Psoas muscle (tissue), 8 donors: ENCODE measurements at places on chromosomes 7 and 10. TPM values are rescaled to one million over a fixed set of nuclear protein-coding genes. Genes with fewer than 3 reads are reported as not detected.

GRCh38 chr7:43244232-43244631 lies 131.8 kb downstream of the HECW1 start:
- DNase-seq, result no peak

- no peak for DNase-seq
Observed at GRCh38 chr10:63547628-63548360, 26.6 kb downstream of the REEP3 start.

DNA sequence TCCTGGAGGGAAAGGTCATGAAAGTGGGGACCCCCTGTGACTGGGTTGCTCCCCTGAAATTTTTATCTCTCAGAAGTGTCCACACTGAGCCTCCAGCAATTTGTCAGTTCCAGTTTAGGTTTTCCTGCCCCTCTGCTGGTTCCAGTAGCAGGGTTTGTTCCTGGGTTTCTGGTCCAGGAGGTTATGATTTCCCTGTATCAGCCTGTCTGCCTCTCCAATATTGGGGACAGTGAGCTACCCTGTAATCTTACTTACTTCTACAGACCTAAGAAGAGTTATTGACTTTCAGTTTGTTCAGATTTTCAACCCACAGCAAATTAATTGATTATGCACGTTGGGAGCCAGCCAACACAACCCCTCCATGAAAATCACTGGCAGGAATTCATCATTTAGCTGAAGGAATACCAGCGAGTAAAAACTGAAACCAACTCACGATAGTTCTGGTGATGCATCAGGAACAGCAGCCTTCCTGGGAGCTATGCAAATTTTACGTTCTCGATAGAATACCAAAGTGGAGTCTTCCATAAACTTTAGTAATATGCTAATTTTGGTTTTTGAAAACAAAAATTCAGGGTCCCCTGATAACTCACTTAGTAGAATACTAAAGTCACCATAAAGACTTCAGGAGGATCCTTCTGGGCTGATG lies 31.3 kb upstream of the IL15RA start:
- no peak for DNase-seq

GRCh38 chr7:47973739-47974138 lies 5.7 kb downstream of the HUS1 start:
- DNase-seq, result no peak

SPAM1 gene
- not detected for total RNA-seq

- DNase-seq, result no peak
Observed at GRCh38 chr7:46368871-46369270, 447.8 kb upstream of the IGFBP3 start.

DNA sequence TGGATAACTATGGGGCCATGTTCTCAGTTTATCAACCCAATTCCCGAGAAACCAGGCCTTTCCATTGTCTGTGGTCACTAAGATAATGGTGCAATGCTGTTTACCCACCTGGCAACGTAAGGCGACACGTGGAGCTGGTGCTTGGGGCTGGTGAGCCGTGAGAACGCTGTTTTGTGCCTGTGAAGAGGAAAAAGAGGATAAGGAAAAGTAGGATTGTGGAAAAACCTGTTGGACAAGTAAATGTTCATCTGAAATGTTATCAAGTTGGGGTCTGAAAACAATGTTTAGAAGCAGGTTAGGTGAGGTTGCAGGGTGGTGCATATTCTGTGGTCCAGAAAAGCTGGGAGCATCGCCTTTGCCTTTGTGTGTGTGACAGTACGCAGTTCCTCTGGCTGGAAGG lies 88.5 kb downstream of the PPP1R17 start:
- no peak for DNase-seq

DNA sequence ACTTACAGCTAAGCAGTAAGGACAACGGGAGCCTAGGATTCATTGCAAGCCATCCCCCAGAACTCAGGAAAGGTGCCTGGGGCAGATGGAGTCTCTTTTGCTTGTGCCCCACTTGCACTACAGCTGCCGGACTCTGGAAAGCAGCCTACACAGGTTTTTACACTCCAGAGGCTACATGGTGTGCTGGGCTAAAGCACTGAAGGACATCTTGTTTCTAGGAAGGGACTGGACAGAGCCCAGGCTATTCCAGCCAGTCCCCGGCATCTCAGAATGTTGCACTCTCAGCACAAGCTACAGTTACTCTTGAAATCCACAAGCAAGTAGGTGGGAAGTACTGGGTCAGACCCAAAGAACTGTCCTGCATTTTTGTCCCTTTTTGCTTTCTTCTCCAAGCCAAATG lies 333.1 kb downstream of the TNS3 start:
- no peak for DNase-seq

DNA sequence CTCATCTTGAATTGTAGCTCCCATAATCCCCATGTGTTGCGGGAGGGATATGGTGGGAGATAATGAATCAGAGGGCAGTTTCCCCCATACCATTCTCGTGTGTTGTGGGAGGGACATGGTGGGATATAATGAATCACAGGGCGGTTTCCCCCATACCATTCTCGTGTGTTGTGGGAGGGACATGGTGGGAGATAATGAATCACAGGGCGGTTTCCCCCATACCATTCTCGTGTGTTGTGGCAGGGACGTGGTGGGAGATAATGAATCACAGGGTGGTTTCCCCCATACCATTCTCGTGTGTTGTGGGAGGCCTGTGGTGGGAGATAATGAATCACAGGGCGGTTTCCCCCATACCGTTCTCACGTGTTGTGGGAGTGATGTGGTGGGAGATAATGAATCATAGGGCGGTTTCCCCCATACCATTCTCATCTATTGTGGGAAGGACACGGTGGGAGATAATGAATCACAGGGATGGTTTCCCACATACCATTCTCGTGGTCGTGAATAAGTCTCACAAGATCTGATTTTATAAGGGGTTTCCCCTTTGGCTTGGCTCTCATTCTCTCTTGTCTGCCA lies 271.0 kb downstream of the MAD1L1 start:
- no peak for DNase-seq

DNA sequence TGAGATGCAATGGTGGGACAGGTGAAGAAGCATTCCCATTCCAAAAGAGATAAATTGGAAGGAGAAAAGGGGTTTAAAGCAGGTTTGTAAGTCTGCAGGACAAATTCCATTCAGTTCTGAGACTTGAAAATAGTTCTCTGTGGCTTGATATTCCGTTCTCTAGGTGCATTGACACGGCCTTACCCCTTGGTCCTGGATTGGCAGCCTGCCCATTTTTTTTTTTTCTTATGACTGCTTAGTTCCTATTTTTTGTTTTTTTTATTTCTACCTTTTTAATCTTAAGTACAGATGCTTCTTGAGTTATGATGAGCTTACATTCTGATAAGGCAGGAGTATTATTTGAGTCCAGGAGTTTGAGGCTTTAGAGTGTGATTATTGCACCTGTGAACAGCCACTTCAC lies 70.6 kb downstream of the MLLT10 start:
- DNase-seq, result no peak

- DNase-seq, result no peak
Observed at GRCh38 chr7:28729727-28730126, 228.4 kb downstream of the TRIL start.

GRCh38 chr10:31888442-31888841 lies 40.2 kb downstream of the ARHGAP12 start:
- no peak for DNase-seq

DNA sequence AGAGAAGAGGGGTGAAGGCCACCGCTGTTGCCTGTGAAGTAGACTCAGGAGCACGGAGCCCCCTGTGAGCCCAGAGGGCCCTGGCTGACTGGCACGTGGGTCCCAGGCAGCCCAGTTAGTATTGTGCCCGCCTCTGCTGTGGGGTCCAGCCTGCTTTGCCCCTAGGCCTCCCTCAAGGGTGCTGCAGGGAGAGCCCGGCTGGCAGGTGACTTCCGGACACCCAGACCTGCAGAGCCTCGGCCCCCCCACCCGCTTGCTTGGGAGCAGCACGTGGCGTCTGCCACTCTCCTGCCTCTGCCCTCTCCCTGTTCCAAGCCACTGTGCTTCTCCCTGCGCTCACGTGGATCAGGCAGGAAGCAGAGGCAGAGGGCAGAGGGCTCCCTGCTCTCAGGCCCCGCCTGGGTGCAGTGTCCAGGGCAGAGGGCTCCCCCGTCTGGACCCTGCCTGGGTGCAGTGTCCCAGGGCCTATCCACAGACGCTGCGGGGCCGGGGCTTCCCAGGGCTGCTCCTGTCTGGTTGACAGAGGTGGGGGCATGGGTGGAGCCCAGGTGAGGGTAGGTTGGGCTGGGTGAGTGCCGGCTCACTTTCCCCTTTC lies 88.4 kb downstream of the DNAJB6 start:
- peak; percentile 41 for DNase-seq

GRCh38 chr7:64832136-64832535 lies 37.9 kb downstream of the ZNF138 start:
- no peak for DNase-seq
